ENCODE measurements at places on chromosomes 6 and 20. TPM values are rescaled to one million over a fixed set of nuclear protein-coding genes. Genes with fewer than 3 reads are reported as not detected.

GRCh38 chr6:82568290-82568993 lies 204.8 kb downstream of the TPBG start:
- no peaks in the 10 kb centered on the region for H3K27me3 ChIP-seq

GGTLC1 gene
- total RNA-seq, result not detected

PTCRA gene
- total RNA-seq, result not detected

GRCh38 chr6:56890683-56891429 lies 64.1 kb upstream of the BEND6 start:
- peaks cover 32% of the 10 kb centered on the region for H3K4me1 ChIP-seq
- no peaks in the 10 kb centered on the region for H3K27me3 ChIP-seq

DNA sequence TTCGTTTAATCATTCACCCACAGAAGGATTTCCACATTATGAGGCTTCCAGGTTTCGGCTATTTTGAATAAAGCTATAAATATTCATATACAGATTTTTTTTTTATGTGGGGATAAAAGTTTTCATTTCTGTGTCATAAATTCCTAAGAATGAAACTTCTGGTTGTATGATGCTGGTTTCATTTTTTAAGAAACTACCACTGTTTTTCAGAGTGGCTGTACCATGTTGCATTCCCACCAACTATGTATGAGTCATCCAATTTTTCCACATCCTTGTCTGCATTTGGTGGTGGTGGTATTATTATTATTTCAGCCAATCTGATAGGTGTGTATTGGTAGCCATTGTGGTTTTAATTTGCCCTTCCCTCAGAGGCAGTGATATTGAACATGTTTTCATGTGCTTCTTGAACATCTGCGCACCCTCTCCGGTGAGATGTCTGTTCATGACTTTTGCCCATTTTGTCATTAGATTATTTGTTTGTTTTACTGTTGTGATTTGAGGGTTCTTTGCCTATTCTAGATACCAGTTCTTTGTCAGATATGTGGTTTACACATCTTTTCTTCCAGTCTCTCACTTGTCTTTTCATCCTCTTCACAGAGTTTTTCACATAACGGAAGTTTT lies 75.5 kb downstream of the DOK5 start:
- no peak overlapping the region for H3K27ac ChIP-seq
- no peaks in the 10 kb centered on the region for H3K36me3 ChIP-seq
- no peaks in the 10 kb centered on the region for H3K27me3 ChIP-seq
- no peaks in the 10 kb centered on the region for H3K4me1 ChIP-seq
- no peak overlapping the region for H3K4me3 ChIP-seq

DNA sequence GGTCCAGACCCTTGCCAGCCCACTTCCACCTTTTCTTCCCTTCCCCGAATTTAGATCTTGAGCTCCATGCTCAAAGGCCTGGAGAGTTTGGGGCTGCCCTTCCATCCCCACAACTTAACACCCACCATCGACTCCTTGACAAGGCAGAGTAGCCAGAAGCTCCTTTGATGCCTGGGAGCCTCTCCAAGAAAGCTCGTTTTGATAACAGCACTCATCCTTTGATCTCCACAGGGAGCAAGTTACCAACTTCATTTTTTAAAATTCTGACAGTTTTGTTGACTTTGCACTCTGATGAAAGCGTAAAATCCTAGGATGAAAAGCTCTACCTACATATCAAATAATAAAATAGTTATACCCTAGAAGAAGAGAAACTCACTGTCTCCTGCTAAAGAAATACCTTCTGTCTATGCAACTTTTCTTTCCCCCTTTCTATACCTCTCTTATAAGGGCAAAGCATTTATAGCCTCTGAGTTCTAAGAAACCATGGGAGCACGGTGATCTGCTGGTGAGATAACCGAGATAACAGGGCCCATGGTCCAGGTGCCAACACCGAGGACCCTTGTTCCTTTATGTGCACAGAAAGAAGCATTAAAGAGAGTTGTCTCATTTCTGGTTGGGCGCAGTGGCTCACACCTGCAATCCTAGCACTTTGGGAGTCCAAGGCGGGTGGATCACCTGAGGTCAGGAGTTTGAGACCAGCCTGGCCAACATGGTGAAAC lies 134.9 kb downstream of the UST start:
- no peak overlapping the region for H3K27ac ChIP-seq
- H3K36me3 ChIP-seq, result no peaks in the 10 kb centered on the region
- DNase-seq, result no peak
- H3K4me3 ChIP-seq, result no peak overlapping the region
- peaks cover 21% of the 10 kb centered on the region for H3K4me1 ChIP-seq
- no peaks in the 10 kb centered on the region for H3K27me3 ChIP-seq

DNA sequence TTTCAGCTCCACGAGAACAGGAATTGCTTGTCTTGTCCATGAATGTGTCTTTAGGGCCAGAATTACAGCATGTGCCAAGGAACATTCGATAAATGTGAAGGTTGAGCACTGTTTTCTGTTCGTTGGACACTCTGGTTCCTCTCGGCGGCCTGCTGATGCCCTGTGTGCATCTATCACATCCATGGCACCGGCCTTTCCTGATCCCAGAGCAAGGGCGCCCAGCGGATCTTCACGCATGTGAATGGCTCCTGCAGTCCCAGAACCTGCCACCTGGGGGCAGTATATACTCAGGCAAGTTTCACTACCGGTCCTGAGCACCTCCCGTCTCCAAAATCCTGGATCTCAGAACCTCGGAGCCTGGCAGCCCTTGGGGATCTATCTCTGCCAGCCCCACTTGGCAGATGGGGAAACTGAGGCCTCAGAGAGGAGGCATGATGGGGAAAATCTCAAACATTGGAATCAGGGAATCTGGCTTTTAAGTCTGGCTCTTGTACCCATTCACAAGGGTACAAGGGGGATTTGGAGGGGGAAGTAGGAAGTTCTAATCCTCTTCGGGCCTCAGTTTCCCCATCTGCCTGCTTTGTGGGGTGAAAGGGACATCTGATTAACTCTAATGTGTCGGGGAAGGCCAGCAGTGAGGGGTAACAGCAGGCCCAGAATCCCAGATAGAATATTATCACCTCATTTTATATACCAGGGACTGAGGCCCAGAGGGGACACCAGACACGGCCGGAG lies 4.3 kb upstream of the CEBPB start:
- peak; percentile 70 for DNase-seq
- no peak overlapping the region for H3K27ac ChIP-seq
- peaks cover 5% of the 10 kb centered on the region for H3K4me1 ChIP-seq
- no peak overlapping the region for H3K4me3 ChIP-seq

DACT2 gene
- not detected for total RNA-seq

DNA sequence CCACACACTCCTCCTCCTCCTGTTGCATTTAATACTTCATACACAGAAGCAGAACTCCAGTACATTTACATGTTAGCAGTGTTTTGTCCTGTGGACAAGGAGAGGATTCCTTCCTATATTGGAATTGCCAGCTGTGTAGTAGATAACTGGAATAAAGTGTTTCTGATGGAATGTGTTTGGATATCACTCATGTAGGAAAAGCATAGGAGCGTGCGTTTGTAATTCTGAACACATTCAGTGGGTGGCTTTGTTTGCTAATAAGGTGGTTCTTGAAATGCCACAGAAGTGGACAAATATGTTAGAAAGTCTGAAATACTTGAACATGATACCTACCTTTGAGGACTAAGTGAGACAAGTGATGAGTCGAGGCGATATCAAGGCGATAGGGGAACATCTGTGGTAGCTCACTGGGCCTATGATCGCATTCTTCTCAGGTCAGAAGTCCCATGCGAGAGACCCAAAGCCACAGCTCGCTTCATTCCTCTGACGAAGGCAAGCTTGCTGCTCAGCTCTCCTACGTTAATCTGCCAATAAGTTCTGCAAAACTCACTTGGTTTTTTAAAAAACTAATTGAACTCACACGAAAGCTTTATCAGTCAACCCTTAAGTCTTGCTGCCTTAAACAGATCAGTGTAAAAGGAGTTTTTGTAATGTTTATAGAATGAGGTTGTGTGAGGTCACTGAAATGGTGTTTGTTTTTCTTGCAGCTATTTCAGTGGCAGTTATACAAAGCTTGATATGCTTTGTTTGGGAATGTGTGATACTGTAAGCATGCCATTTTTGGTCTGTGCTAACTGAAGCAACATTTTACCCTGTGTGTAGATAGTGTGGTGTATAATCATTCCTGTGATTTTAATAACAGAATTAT lies 159.9 kb downstream of the SOX4 start:
- H3K27ac ChIP-seq, result peak overlapping the region; percentile 86
- peak; percentile 92 for DNase-seq
- H3K36me3 ChIP-seq, result no peaks in the 10 kb centered on the region
- peaks cover 47% of the 10 kb centered on the region for H3K4me1 ChIP-seq
- H3K4me3 ChIP-seq, result no peak overlapping the region
- no peaks in the 10 kb centered on the region for H3K27me3 ChIP-seq

GRCh38 chr6:79170959-79171358 lies 63.5 kb downstream of the HMGN3 start:
- no peak for DNase-seq
- H3K27me3 ChIP-seq, result no peaks in the 10 kb centered on the region
- no peak overlapping the region for H3K27ac ChIP-seq
- no peak overlapping the region for H3K4me3 ChIP-seq
- H3K36me3 ChIP-seq, result no peaks in the 10 kb centered on the region

DNA sequence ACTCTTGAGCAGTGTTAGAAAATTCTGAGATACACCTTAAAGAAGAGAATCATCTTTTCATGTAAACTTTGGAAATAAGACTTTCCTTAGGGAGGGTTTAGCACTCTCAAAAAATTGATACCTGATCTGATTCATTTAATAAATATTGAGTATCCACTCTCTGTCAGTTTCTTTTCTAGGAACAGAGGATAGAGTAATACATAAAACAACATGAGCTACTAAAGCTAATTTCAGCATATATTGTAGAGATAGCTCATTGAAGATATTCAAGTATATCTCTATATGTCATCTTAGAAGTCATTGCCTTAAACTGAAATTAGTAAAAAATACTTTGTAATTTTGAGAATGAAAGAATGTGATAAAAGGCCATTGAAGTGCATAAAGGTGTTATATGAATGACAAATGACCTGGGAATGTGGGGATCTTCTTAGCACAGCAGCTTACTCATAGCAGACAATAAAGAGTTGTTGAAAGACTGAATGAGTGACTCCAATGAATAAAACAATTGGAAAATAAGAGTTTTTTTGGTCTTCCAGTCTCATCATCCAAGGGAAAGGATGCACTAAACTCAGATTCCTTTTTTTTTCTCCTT lies 29.2 kb downstream of the RHAG start:
- no peak overlapping the region for H3K27ac ChIP-seq
- no peaks in the 10 kb centered on the region for H3K36me3 ChIP-seq
- H3K27me3 ChIP-seq, result no peaks in the 10 kb centered on the region
- DNase-seq, result no peak
- H3K4me1 ChIP-seq, result no peaks in the 10 kb centered on the region

MMP24 gene
- 0.50 TPM for total RNA-seq

GRCh38 chr6:160962835-160963623 lies 28.5 kb upstream of the MAP3K4 start:
- no peaks in the 10 kb centered on the region for H3K36me3 ChIP-seq
- H3K27ac ChIP-seq, result no peak overlapping the region
- no peak for DNase-seq
- H3K4me3 ChIP-seq, result no peak overlapping the region

DNA sequence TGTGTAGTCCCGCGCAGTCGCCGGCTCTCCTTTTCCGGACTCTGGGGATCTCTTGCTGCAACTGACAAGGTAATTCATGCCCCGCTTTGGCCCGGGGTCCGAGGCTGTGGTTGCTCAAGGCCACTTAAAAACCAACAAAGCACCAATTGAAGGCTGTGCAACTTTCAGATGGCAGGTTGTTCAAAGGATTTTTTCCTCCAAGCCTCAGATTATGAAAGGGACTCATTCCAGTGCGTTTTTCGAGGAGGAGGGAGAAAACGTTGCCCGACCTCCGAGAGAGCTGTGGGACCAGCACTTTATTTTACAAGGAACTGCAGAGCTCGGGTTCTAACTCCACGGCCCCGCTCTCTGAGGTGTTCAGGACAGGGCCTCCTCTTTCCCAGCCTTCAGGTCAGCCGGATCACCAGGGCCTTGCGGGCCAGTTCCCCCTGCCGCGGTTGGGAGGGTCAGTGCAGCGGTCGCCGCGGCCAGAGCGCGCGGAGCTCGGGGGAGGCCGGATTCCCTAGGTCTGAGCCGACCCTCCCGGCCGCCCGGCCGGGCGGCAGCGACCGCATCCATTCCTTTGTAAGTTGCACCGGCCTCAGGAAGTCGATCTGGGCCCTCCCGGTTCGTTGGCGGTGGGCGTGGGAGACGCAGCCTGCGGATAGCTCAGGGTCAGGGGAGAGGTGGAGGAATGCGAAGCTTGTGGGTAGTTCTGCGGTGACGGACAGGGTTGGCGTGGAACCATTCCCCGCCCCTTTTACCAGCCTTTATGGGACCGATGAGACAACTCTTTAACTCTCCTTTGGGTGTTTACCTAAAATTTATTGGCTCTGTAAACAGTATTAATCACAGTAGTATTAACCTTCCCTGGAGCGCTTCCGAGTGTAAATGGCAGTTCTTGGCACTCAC lies 1.6 kb downstream of the UTRN start:
- DNase-seq, result peak; percentile 93
- H3K36me3 ChIP-seq, result peaks cover 28% of the 10 kb centered on the region
- H3K4me3 ChIP-seq, result peak overlapping the region; percentile 88
- H3K27ac ChIP-seq, result peak overlapping the region; percentile 74
- H3K4me1 ChIP-seq, result peaks cover 15% of the 10 kb centered on the region
- no peaks in the 10 kb centered on the region for H3K27me3 ChIP-seq

DNA sequence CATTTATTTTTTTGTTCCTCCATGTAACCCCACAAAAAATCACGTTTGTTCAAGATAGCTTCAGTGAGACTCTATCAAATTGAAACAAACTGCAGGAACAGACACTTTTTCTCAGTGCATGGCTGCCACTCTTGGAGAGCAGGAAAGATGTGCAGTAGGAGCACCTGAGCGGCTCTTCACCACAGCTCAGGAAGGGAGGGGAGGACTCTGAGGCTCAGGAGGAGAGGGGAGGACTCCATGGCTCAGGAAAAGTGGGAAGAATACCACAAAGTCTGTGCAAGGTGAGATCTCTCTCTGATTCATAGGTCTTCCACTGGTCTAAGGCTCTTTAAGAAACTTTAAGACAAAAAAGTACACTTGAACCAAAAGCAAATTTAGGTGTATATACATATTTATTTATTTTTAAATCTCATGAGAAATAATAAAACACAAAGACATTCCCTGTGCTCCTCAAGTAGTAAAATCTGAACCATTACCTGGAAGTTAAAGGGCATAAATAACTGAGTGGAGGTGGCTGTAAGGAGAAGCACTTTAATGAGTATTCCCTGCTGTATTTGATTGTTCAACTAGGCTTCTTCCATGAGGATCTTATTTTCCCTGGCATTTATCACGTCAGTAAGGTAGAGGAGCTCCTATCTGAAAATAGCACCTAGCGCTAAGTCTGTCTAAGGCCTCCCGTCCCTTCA lies 69.2 kb upstream of the CCN6 start:
- no peak overlapping the region for H3K4me3 ChIP-seq
- H3K36me3 ChIP-seq, result no peaks in the 10 kb centered on the region
- peaks cover 18% of the 10 kb centered on the region for H3K4me1 ChIP-seq

- no peaks in the 10 kb centered on the region for H3K36me3 ChIP-seq
- DNase-seq, result no peak
- H3K27me3 ChIP-seq, result no peaks in the 10 kb centered on the region
- H3K4me1 ChIP-seq, result no peaks in the 10 kb centered on the region
Measured at GRCh38 chr6:160362556-160362955, 14.4 kb downstream of the SLC22A3 start.

All from SJSA1 (cell line).